DMS53 (cell line): ENCODE measurements at places on chromosomes 5 and 9.

GRCh38 chr5:180786531-180787398, 15.8 kb downstream of the MGAT1 start:
- no peak for DNase-seq

DNA sequence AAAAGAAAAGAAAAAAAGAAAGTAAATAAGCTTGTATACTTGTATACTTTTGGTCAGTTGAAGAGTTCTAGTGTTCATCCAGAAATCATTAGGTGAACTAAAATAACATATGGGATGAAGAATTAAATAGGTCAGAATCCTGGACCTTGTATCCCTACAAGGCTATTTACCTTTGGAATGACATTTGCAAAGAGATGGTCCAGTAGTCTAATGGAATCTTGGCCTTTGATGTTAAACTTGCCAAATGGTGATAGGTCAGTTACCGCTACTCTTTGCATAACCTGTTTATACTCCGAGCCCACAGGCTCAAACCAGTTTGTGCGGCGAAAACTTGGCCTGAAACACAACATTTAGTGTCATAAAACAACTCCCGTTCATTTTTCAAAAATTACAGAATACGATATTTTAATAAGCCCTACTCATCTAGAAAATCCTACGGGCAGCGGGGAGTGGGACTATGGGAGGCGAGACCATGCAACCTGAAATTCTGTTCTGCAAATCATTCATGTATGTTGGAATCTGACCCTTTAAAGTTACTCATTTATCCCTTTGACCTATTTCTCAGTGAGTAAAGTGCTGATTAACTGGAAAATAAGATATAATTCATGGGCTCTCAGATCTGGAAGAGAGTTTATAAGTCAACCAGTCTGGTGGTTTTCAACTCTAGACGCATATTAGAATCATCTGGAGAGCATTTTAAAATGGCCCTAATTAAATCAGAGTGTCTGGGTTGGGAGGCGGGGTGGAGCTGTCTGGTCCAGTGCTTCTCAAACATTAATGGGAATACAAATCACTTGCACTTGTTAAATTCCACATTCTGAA, 38.6 kb downstream of the DMGDH start:
- DNase-seq: no peak

DNA sequence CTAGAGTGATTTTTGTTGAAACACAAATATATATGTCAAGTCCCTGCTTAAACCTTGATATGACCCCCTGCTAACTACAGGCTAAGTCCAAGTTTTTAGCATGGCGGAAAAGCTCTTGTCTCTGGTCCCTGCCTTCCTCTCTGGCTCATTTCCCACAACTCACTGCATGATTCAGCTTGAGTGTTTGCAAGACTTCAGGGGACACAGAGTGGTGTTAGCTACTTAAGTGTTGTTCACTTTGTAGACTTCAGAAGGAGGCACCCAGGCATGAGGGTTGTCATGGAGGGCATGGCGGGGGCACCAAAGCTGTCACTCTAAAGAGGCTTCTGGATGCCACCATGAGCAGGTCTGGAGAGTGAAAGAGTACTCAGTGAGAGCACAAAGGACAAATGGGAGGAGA, 362.4 kb upstream of the ACTBL2 start:
- no peak for DNase-seq

DNA sequence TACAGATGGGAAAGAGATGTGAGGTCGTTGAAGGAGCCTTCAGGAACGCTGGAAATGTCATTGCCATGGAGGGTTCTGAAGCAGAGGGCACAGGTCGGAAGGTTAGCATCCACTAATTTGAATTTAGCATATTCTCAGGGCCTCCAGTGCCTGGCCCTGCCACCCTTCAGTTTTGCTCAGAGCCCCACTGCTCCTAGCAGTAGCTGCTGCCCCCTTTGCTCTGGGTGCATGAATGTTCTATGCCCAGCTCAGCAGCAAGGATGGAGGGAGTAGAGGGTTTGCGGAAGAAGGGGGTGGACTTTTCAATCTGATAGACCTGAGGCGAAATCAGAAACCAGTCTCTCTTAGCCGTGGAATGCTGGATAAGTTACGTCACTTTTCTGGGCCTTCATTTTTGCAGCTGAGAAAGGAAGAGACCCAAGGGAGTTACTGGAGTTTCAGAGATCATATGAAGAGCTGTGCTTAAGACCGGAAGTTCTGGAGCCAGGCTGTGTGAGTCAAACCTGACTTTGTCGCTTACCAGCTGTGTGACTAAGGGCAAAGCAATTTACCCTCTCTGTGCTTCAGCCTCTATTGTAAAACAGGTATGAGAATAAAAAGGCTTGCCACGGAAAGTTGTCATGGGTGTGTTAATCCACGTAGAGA, 133.2 kb upstream of the PANK3 start:
- DNase-seq: peak; percentile 9

- no peak for DNase-seq
Observed at GRCh38 chr9:90568667-90569066, 74.0 kb downstream of the DIRAS2 start.

DNA sequence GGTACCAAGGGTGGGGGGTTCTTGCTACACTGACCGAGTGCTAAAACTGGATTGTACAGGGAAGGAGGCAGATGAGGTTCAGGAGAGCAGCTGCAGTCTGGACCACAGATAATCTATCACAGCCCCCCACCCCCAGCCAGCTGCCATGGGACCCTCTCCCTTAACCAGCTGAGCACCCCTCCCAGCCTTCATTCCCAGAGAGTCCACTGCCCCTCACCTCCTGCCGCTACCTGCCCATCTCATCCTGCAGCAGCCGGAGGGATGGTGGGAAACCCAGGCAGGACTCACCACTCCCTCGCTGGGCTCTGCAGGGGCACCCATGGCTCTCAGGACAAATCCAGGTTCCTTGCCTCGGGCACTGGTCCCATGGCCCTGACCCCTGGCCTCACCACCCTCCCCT, 66.7 kb downstream of the MRPL36 start:
- DNase-seq: no peak

DNA sequence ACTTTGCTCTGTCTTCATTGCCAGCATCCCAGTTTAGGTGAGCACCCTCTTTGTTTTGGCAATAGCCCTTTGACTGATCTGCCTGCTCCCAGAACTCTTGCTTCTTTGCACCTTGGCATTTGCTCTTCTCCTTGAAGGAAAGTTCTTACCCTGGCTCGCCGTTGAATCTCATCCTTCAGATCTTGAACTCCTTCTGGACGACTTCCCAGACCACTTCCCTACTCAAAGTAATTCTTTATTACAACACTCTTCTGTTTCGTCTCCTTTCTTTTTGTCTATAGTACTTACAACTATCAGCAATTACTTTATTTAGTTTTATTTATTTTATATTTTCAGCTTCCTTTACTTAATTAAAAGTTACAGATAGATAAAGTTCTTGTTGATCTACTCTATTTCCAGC, 1510.1 kb downstream of the MAT2B start:
- no peak for DNase-seq

DNA sequence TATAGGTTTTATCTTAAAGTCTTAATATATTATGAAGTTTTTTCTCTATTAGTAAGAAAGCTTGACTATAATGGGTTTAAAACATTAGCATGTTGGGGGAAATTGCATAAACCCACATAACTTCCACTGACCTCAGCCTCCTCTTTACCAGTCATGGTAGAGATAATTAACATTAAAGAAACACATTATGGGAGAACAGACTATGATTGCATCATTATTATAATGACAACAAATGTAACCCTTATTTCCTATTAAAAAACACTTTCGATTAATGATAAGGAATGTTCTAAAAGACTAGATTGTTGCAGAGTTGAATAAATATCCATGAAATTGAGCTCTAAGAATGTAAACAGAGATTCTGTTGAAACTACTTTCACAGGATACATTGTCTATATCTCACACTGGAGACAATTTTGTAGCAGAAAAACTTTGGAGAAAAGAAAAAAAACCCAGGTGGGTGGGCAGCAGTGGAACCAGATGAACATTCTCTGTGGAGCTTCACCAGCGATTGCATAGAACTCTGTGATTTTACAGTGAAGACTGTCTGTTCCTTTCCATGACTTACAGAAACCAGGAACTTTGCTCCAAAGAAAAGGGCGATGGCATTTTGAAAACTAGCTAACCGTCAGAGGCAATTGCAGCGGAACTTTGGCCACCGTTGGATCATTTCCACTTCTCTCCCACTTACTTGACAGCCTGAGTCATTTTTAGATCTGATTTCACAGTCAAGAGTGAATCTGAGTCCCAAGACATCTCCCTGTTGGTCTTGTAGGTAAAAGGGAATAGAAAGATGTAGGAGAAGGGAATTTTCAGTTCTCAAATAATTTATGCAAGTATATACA, 21.0 kb upstream of the ERAP2 start:
- DNase-seq: no peak

DNA sequence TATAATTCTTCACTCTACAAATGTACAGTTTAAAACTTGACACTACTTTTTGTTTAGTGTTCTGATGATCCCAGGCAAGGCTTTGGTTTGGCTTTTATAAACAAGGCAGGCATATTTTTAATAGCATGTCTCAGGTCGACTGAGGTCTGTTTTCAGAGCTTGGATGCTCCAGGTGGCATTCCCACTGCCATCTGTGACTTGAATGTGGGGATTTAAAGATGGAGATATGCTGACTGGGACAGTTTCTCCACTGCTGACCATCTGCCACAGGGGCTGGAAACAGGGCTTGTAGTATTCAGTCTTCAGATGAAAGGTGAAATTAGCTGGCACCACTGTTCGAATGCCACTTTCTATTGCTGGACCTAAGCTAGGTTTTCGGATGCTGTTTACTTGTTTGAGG, 1266.2 kb upstream of the CDH18 start:
- no peak for DNase-seq

DNA sequence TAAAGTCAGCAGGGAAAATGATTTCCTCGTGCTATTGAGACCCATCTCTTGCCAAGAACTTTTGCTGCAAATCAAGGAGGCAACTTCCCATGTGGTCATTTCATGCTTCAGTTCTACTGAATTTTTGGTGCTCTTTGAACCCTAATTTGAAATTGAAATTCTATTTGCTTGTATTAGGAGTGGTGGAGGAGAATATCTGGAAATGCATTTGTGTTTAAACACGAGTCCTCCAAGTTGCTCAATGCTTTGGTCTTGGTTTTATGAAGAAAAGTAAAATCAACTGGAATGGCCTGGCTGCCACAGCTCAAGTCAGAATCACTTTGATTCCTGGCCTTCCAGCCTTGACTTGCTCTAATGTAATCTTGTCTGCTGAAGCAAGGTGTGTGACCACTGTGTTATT, 613.2 kb downstream of the TLE1 start:
- DNase-seq: no peak

GRCh38 chr9:8855046-8855445, 1055.5 kb upstream of the DMAC1 start:
- DNase-seq: peak; percentile 36

DNA sequence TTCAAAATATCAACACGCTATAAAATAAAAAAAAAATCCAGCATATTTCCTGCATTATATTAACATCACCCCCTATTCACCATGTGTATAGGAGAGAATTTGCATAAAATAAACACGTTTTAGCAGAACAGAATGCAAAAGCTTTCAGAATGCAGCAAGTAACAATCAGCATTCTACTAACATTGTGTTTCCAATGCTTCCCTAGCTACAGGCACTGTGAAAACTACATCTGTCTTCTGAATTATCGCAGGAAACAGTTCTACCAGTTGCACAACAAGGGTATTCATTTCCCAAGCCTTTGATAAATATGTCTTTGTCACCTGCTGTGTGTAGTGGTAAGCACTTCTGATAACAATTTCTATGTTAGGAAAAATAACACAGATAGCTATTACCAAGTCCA, 1015.8 kb downstream of the CDH18 start:
- DNase-seq: no peak

DNA sequence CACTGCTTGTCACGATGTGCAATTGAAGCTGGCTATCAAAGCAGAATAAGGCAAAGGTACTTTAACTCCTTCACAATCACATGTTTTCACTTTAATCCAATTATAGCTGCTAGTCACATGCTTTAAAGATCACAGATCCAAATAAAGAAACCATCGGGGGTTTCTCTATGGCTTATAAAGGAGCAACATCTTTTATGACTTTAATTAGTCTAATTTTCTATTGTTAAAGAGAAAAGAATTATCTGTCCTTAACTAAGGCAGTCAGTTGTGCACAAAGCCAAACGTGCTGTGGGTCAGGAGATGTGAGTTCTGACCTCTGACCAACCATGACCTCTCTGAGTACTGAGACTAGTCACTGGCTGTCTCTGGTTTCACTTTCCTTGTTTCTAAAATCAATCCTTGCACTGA, 561.1 kb downstream of the RAB3C start:
- no peak for DNase-seq

DNA sequence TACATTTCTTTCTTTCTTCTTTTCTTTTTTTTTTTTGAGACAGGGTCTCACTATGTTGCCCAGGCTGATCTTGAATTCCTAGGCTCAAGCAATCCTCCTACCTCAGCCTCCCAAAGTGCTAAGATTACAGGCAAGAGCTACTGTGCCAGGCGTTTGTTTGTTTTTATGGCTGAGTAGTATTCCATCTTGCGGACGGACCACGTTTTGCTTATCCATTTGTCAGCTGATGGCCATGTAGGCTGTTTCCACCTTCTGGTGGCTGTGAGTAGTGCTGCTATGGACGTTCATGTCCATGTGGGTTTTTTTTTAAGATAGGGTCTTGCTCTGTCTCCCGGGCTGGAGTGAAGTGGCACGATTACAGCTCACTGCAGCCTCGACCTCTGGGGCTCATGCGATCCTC, 2.5 kb downstream of the DOK3 start:
- DNase-seq: peak; percentile 66

GRCh38 chr9:91824601-91825305, 125.3 kb downstream of the ROR2 start:
- DNase-seq: no peak

GRCh38 chr9:8779478-8779877, 979.9 kb upstream of the DMAC1 start:
- no peak for DNase-seq

- no peak for DNase-seq
Observed at GRCh38 chr9:109934136-109934856, 154.3 kb downstream of the PALM2AKAP2 start.

- DNase-seq: no peak
Observed at GRCh38 chr5:155050384-155051019, 36.9 kb downstream of the KIF4B start.

DNA sequence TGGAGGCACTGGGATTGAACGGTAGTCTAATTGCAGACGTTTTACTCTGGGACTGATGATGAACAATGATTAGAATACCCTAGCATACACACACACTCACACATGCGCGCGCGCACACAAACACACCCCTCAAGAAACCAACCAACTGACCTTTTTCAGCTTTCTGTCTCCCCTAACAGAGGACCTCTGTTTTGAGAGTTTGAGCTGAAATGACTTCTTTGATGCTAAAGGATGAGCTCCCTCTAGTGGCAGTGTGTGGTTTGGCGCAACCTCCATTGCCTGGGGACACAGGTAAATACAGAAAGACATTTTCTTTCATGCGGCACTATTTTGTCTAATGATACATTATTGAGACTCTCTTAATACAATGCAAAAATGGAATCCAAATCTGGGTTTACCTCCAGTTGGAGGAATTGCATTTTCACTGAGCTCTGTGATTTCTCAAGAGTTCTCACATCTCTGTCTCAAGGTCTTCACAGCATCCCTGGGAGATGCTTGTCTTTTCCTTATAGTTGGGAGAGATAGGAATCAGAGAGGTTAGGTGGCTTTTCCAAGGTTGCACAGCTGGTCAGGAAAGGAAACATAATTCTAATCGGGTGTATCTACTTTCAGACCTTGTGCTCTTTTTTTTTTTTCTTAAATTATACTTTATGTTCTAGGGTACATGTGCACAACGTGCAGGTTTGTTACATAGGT, 187.5 kb downstream of the TMEM38B start:
- DNase-seq: peak; percentile 80
